ENCODE measurements at places on chromosomes 13 and 19.
A peak's percentile ranks its signal among the peaks of the same experiment; 100 is the strongest.

GRCh38 chr19:16620018-16620417 is 8.0 kb downstream of the MED26 start:
- no peak for DNase-seq

DNA sequence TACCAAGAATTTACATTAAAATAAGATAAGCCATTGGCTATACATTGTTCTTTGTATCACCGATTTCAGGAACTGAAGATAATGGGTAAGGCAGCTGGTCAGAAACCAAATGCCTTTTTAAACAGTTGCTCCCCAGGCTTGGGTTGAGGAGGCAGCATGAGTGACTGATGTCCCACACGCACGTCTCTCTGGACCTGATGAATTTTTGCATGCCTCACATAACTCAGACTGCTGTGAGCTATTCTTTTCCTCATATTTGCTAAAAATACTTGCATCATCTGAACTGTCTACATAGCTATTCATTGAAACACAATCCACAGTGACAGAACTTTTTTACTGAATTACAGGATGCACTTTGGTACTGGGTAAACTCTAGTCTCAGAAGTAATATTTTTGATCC is 123.6 kb upstream of the MAB21L1 start:
- DNase-seq = no peak

GRCh38 chr13:30017880-30018279 is 167.5 kb upstream of the UBL3 start:
- DNase-seq = no peak

DNA sequence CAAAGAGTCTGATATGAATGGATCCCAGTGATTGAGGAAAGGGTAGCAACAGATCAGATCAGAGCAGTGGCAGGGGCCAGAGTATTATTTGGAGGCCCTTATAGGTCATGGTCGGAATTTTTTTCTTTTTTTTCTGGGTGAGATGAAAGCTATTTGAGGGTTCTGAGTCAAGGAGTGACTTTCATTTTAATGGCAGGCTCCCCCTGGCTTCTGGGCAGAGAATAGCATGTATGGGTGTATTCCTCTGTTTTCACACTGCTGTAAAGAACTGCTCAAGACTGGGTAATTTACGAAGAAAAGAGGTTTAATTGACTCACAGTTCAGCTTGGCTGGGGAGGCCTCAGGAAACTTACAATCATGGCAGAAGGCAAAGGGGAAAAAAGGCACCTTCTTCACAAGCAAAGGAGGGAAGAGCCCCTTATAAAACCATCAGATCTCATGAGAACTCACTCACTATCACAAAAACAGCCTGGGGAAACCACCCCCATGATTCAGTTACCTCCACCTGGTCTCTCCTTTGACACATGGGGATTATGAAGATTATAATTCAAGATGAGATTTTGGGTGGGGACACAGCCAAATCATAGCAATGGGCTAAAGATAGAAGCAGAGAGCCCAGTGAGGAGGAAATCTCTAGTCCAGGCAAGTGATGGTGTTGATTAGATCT is 3.0 kb upstream of the SLC6A16 start:
- DNase-seq = peak; percentile 14

DNA sequence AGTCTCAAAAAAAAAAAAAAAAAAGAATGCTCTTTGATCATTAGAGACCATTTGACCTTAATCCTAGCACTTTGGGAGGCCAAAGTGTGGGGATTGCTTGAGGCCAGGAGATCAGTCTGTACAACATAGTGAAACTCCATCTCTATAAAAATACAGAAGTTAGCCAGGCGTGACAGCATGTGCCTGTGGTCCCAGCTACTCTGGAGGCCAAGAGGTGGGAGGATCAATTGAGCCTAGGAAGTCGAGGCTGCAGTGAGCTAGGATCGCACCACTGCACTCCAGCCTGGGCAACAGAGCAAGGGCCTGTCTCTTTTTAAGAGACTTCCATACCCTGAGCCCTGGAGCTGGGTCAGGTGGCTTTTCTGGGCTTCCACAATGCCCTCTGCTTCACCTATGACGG is 11.5 kb upstream of the COLGALT1 start:
- no peak for DNase-seq

GRCh38 chr13:110560601-110561343 is 750 bp downstream of the RAB20 start:
- DNase-seq = no peak

DNA sequence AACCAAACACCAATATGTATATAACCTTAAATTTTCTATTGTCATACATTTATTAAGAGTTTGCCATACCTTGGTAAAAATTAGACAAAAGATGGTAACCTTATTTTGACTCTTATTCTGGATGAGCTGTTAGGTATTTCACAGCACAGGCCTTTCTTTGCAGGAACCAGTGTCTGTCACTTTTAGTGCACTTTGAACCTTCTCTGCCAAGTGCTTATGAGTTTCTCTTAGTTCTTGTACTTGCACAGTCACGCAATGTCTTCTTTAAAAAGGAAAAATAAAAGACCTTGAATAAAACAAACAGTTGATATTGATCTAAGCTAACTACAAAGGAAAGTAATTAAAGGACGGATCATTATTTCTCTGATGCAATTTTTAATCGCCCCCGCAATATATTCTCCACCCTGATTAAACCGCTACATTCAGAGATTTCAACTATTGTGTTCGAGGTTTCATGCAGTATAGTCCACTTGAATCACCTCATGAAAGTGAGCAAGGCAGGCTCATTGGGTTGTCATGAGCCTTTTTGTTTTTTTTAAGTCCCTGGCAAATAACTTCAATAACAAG is 534.5 kb downstream of the KLF5 start:
- no peak for DNase-seq

DNA sequence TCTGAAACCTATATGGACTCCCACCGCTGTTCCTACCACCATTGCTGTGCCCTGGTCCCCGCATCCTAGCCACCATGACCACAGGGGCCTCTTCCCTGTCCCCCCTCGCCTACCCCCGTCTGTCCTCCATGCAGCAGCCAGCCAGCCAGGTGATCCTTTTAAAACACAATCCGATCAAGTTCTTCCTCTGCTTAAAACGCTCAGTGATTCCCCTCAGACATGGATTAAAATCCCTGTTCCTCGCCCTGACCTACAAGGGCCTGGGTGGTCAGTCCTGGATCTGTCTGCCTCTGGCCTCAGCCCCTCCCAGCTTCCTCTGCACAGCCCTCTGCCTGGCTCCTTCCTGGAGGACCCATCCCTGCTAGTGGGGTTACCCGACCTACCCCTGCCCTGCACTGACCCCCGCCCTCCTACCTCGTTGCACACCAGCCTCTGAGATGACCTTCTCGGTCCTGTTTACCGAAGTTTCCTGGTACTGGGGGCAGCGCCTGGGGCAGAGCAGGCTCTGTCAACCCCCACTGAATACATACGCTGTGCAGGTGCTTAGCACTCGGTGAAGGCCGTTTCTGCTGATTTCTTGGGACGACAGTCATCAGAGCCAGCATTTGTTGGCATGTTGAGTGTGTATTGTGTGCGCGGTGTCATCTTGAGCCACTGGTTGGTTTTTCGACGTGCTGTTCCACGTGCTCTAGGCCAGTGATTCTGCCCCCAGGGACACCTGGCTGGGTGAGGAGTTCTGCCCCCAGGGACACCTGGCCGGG is 14.7 kb upstream of the LENG8 start:
- no peak for DNase-seq

DNA sequence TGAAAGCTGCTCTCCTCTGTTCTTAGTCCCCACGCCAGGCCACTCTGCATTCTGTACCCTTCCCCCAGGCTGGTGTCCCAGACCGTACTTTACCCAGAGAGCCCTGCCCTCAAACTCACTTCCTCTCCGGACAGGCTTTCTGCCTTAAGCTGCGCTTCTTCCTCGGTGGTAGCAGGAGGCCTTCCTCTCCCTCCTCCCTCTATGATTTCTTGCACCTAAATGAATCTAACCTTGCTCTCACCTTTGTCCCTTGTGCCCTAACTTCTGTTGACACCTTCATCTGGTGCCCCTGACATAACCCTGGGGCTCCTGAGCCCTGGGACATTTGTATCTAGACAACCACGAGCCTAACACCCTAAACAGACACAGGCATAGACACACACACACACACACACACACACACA is 29.6 kb upstream of the CEACAM21 start:
- DNase-seq = peak; percentile 17

DNA sequence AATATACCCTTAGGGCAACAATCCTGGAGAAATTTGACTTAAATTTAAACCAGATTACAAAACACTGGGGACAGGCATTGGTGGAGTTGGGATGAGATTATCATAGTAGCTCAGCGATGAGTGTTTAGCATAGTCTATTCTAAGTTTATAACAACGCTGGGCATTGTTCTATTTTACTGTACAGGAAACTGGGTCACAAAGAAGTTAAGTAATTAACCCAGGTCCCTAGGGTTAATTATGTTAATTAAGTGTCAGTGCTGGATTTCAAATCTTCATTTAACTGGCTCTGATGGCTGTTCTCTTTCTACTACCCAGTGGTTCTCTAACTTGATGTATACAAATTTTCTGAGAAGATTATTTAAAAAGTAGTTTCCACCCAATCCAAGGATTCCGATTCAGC is 388.9 kb downstream of the KCNRG start:
- no peak for DNase-seq

DNA sequence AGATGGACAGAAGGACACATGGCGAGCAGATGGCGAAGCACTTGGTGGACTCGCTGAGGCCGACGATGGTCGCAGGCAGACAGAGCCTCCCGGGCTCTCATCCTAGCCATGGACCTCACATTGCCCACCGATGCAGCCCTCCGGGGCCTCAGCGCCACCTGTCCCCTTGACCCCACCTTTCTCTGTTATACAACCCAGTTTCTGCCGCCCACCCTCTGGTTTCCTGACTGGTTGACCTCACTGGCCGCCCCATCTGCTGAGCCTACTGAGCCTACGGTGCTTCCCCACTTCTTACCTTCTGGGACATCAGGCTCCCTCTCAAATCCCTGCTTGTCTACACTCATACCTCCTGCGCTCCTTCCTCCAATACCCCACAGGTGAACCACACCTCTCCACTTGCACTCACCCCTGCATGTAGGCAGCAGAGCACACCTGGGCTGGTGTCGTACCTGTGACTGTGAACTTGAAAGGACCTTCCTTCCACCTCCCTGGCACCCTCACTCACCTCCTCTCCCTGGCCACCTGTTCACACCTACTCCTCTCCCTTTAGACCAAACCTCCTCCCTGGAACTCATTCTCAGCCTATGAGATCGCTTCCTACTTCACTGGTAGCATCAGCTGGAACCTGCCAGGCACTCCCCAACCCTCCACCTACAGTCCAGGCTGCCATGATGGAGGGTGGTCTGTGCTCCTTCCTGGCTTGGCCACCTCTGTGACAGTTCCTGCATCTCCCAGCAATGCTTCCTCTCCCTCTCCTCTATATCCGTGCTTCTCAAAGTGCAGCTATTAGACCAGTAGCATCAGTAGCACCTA is 36.1 kb downstream of the HPN start:
- DNase-seq = no peak

- DNase-seq = peak; percentile 48
Observed at GRCh38 chr19:7870571-7871436, 3.4 kb downstream of the PRR36 start.
